Thoracic aorta endothelial cell (primary cell): ENCODE measurements at places on chromosomes 5 and 9. TPM values are rescaled to one million over a fixed set of nuclear protein-coding genes. Genes with fewer than 3 reads are reported as not detected.

The CHSY3 gene
- 2.7 and 3.3 TPM in 2 replicates for total RNA-seq

The PCSK5 gene
- total RNA-seq: 8.4 and 18.5 TPM in 2 replicates

The SLC36A3 gene
- total RNA-seq: not detected in 2 replicates

The LCN15 gene
- not detected in 2 replicates for total RNA-seq

The GKAP1 gene
- 1.9 and 5.4 TPM in 2 replicates for total RNA-seq

The SCAI gene
- total RNA-seq: 12.2 and 13.8 TPM in 2 replicates

The EQTN gene
- not detected in 2 replicates for total RNA-seq

The MELK gene
- total RNA-seq: 53.9 and 73.0 TPM in 2 replicates

The FAM174A gene
- 11.4 and 18.6 TPM in 2 replicates for total RNA-seq

The BSPRY gene
- not detected in 2 replicates for total RNA-seq

The FBXL7 gene
- total RNA-seq: 14.4 and 26.1 TPM in 2 replicates

The SLC34A1 gene
- not detected in 2 replicates for total RNA-seq

The N4BP3 gene
- 16.0 and 20.8 TPM in 2 replicates for total RNA-seq

The PGM5 gene
- 0.27 and 0.93 TPM in 2 replicates for total RNA-seq

The FAM153A gene
- not detected in 2 replicates for total RNA-seq

The SPATA31A3 gene
- not detected in 2 replicates for total RNA-seq
